ENCODE measurements at places on chromosomes 2 and 18.

GRCh38 chr2:32008805-32009515 is 1.8 kb downstream of the MEMO1 start:
- DNase-seq = peak; percentile 10

- DNase-seq = no peak
Measured at GRCh38 chr18:39681061-39681460, 2115.5 kb upstream of the CELF4 start.

- DNase-seq = no peak
Measured at GRCh38 chr18:33606621-33607020, 28.6 kb downstream of the ASXL3 start.

DNA sequence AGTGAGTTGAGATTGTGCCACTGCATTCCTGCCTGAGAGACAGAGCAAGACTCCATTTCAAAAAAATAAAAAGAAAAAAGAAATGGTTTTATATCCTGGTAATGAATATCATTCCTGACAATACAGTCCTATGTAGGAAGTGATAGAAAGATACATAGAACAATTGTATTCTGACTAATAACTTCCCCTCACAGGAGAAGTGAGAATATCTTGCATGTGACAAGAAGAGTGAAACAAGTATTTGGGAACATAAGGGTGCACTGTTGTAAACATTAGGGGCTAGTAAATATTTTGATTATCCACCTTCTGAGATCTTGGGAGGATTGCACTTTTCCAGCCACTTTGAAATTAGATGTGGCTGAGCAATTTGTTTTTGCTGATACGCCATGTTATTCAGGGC is 40.7 kb downstream of the KLHL14 start:
- no peak for DNase-seq

GRCh38 chr2:227466887-227467600 is 4.9 kb upstream of the AGFG1 start:
- no peak for DNase-seq

DNA sequence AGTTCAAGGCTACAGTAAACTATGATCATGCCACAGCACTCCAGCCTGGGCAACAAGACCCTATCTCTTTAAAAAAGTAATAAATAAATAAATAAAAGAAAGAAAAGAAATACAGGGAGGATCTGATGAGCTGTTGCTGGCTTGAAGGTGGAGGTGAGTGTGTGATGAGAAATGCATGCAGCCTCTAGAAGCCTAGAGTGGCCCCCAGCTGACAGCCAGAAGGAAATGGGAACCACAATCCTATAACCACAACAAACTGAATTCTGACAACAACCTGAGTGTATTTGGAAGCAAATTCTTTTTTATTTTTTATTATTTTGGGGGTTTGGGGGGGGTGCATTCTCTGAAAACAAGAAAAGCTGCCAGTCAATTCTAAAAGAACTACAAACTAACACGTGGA is 14.6 kb downstream of the NOL10 start:
- DNase-seq = no peak

- no peak for DNase-seq
Measured at GRCh38 chr2:219637842-219638185, 10.4 kb downstream of the SLC4A3 start.

GRCh38 chr2:46230677-46231425 is 66.4 kb upstream of the EPAS1 start:
- DNase-seq = no peak

- DNase-seq = no peak
Measured at GRCh38 chr2:86026744-86027065, 79.0 kb downstream of the POLR1A start.

- peak; percentile 73 for DNase-seq
Measured at GRCh38 chr2:29921560-29921915, at the start of gene ALK. TSS of gene ALK (minus strand) at chr2:29921586. CDS start at chr2:29920659, 927 bp downstream.

DNA sequence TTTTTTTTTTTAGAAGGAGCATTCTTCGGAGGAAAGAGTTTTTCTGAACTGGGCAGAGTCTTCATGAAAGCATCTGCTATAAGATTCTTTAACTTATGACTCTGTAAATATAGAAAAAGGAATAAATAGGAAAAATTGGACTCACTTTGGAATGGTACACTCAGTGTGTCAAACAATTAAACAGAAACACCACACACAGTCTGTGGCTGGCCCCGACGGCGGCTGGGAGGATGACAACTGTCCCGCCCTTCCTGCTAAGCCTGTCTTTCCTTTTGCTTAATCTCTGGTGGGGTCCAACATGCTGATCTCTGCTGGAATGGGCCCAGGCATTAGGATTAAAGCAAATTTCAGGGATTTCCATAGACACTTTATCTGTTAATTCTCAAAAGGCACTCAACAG is 12.5 kb upstream of the RAB31 start:
- no peak for DNase-seq

GRCh38 chr2:108605947-108606346 is 71.7 kb downstream of the LIMS1 start:
- DNase-seq = no peak

- no peak for DNase-seq
Measured at GRCh38 chr2:190551928-190552327, 17.4 kb upstream of the NEMP2 start.

DNA sequence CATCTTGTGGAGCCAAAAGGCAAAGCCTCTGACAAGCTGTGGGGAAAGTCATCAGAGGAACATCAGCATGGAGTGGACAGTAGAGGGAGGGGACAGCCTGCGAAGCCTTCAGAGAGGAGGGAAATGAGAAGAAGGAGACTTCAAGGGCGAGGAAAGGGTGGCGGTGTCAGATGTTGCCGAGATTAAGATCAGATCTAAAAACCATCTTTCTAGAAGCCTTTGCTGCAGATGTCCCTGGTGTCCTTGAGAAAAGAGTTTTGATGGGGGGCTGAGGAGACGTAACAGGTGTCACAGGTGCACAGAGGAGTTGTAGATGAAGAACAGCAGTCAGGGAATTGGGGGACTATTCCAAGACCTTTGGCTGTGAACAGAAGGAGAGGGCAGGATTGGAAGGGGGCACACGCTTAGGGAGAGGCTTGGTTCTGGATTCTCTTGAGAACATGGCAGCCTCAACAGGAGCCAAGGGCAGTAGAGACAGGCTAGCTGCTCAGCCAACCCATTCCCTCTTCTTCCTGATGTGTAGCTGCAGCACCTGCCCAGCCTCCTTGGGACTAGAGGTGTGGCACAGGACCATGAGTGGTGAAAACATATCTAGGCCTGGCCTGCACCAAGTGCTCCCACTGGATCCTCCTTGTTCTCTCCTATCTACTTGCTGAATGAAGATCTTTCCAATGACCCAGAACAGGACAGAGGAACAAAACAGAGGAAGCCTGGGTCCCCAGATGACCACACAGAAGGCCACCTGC is 22.7 kb upstream of the NCL start:
- no peak for DNase-seq

GRCh38 chr2:45192991-45193390 is 183.7 kb upstream of the SIX2 start:
- DNase-seq = no peak

- DNase-seq = peak; percentile 27
Measured at GRCh38 chr2:39732482-39732881, 46.6 kb downstream of the THUMPD2 start.

DNA sequence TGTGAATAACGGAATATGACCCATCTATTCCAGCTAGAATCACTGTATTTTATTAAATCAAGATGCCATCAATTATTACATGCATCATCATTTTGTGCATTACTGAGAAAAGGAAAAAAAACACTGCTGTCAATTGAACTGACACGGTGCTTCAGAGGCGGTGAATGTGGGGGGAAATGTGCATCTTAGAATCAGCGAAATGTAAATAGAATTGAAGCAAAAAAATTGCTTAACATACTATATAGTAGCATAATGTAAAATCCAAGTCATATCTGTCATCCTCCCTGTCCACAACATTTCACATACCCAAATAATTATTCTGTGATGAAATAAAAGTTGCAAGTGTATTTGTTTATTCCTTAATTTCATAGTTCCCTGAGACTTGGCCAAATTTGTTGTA is 84.6 kb downstream of the PRKRA start:
- no peak for DNase-seq

GRCh38 chr18:23263551-23264235 is 128.4 kb downstream of the CABLES1 start:
- DNase-seq = no peak

- DNase-seq = no peak
Measured at GRCh38 chr2:147888680-147889079, 43.9 kb downstream of the ACVR2A start.

GRCh38 chr18:1499265-1499664 is 594.6 kb downstream of the ADCYAP1 start:
- DNase-seq = peak; percentile 11

DNA sequence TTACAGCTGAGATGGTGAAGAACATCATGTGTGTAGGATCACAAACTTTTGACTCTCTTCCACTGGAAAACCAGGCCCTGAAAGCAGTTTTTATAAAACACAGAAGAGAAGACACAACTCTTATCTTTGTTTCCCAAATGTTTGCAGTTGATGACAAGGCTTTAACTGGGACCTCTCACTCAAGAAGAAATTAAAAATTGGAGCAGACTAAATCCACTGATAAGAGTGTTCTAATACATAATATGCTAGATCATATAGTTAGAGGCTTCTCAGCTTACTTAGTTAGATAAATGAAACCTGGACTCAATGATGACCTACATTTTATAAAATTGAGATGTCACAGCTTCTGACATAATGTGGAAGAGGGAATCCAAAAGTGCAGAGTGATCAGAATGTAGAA is 158.3 kb upstream of the WDSUB1 start:
- DNase-seq = no peak

- peak; percentile 8 for DNase-seq
Measured at GRCh38 chr2:204706939-204707338, 161.7 kb downstream of the PARD3B start.

DNA sequence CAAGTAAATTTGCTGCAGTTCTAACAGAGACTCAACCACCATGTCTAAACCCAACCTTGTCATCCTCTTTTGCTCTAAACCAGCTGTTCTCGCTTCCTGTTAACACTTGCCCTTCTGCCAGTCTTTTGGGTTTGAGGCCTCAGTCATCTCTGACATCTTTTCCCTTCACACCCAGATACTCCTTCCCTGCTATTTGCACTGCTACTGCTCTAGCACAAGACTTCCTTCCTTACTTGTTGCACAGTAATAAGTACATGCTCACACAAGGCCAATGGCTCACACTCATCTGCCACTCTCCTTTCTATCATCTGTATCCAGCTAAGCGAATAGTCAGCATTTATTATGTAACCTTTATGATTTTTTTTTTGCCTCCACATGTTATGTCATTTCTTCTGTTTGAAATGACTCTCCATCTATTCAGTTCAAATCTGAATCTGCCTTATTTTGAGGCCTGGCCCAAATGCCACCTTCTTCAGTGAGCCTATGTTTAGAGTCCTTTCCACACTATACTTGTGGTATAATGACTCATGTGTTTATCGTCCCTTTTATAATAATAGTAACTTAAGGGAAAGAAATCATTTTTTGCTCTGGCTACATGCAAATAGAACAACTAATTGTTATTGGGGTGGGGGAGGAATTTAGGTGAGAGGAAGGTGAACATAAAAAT is 22.5 kb upstream of the CDKL4 start:
- DNase-seq = peak; percentile 24

DNA sequence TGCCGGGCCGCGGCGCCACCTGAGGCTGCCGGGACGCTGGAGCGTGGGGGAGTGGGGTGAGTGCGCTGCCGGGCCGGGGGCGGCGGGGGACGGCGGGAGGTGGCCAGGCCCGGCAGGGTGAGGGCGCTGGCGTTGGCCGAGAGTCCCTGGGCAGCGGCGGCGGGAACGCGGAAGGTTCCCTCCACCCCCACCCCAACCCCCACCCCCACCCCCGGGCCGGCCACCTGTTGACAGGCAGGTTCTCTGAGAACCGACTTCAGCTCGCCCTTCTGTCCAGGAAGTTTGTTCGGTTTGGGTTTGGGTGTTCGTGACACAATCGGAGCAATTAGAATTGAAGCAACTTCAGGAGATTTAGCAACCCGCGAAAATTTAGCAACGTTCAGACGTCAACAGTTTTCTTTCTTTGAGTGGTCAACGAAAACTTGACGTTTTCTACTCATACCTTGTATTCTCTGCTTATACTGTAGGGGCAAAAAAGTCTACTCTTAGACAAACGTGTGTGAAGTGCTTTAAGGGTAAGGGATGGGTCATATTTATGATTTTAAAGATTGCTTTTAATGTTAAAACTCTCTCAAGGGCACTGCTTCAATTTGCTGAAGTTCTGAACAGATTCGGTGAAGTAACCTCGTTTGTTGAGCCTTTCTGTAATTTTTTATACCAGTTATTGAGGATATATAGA is 9.3 kb downstream of the OTX1 start:
- DNase-seq = no peak

GRCh38 chr2:203432811-203433210 is 102.3 kb downstream of the RAPH1 start:
- no peak for DNase-seq

GRCh38 chr2:71790226-71791060 is 337.1 kb downstream of the DYSF start:
- no peak for DNase-seq

DNA sequence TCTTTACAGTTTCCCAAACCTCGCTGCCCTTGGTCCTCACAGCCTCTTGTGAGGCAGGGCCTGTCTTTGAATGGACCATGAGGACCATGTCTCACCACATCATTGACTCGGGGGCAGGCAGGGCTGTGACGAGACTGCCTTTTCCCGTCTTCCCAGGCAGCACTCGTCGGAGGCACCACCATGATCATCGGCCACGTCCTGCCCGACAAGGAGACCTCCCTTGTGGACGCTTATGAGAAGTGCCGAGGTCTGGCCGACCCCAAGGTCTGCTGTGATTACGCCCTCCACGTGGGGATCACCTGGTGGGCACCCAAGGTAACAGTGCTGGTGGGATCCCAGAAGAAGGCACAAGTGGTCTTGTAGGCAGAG is 45.7 kb upstream of the MAPRE3 start:
- DNase-seq = no peak

DNA sequence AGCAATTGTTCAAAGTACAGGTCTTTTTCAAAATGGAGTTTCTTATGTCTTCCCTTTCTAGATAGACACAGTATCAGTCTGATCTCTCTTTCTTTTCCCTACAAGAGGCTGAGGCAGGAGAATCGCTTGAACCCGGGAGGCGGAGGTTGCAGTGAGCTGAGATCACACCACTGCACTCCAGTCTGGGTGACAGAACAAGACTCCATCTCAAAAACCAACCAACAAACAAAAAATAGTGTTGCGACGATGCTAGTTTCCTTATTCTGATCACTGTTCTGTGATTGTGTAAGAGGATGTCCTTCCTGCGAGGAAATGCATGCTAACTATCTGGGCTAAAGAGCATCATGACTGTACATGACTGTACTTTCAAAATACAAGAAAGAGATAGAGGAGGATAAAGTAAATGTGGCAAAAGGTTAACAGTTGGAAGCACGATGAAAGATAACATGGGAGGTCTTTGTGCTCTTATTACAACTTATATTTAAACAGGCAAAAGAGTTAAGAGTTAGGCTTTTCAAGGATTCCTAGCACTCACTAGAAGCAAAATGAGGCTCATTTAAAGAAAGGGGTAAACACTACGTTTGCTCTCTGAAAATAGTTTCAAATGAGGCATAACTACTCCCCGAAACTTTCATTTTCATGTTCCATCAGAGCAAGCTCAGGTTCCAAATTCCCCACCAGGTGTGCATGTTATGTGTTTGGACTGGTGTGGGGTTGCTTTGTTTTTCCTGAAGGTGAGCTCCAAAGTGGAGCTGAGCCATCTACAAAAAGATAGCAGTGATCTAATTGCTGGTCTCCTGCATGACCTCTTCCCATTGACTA is 23.8 kb downstream of the SOWAHC start:
- peak; percentile 70 for DNase-seq

GRCh38 chr2:7765236-7765635 is 848.0 kb downstream of the RNF144A start:
- no peak for DNase-seq

GRCh38 chr18:58861353-58861752 is 3.3 kb upstream of the ZNF532 start:
- DNase-seq = no peak

All from cardiac fibroblast (primary cell).